ENCODE measurements at places on chromosomes 7 and 10. TPM values are rescaled to one million over a fixed set of nuclear protein-coding genes. Genes with fewer than 3 reads are reported as not detected.

DNA sequence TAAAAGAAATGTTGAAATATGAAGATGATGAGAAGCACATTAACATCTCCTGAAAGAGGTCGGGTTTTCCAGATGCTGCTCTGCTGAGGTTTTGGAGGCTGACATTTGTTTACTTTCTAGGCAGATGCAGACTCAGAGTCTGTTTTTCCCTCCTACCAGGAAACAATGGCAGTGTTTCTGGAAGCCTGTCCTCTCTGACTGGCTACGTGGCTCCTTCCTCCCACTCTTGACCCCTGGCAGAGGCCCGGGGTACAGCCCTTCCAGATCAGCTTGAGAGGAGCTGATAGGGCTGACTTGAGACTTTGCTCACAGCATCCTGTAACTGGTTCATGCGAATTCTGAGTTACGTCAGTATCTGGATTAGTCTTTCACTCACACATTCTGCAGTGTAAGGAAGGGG is 41.1 kb upstream of the IL15RA start:
- no peak for DNase-seq

AGR2 gene
- polyA plus RNA-seq: 527 TPM

PRKG1 gene
- polyA plus RNA-seq: 12.0 TPM

DNA sequence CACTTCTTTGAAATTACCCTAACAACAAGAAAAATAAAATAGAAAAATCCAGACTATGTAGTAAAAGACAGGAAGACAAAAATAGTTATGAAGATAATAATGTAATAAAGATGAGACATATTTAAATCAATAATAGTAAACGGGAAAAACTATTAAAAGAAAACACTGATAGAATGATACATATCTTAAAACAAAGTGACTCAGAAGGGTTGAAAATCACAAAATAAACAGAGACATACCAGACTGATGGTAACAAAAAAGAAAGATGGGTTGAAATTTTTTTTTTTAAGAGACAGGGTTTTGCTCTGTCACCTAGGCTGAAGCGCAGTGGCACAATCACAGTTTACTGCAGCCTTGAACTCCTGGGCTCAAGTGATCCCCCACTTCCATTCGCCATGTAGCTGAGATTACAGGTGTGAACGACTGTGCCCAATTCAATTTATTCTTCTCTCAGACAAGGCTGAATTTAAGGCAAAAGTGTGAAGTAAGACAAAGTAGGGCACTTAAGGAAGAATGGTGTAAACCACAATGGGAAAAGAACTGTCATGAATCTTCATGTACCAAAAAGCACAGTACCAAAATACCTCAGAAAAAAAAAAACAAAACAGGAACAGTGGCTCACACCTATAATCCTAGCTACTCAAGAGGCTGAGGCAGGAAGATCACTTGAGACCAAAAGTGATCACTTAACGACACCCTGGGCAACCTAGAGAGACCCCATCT is 47.4 kb downstream of the LMBR1 start:
- DNase-seq: no peak

HGF gene
- 2.8 TPM for polyA plus RNA-seq

HOXA2 gene
- polyA plus RNA-seq: 5.5 TPM

All from large intestine (tissue), 12 donors.